ENCODE measurements at places on chromosomes 2 and 18. TPM values are rescaled to one million over a fixed set of nuclear protein-coding genes. Genes with fewer than 3 reads are reported as not detected.

NFATC1 gene
- 1.5 TPM for total RNA-seq

PRKD3 gene
- 56.1 TPM for total RNA-seq

ARHGEF33 gene
- 0.47 TPM for total RNA-seq

STARD7 gene
- 177 TPM for total RNA-seq

LAMA3 gene
- total RNA-seq = 3.9 TPM

ASB18 gene
- not detected for total RNA-seq

ANKRD30B gene
- total RNA-seq = not detected

RAMP1 gene
- 0.52 TPM for total RNA-seq

IL36RN gene
- total RNA-seq = not detected

NTSR2 gene
- total RNA-seq = not detected

DNPEP gene
- 50.8 TPM for total RNA-seq

MPV17 gene
- 83.6 TPM for total RNA-seq

GRCh38 chr2:226836548-226836885 lies 663 bp downstream of the RHBDD1 start:
- DNase-seq = no peak

DNA sequence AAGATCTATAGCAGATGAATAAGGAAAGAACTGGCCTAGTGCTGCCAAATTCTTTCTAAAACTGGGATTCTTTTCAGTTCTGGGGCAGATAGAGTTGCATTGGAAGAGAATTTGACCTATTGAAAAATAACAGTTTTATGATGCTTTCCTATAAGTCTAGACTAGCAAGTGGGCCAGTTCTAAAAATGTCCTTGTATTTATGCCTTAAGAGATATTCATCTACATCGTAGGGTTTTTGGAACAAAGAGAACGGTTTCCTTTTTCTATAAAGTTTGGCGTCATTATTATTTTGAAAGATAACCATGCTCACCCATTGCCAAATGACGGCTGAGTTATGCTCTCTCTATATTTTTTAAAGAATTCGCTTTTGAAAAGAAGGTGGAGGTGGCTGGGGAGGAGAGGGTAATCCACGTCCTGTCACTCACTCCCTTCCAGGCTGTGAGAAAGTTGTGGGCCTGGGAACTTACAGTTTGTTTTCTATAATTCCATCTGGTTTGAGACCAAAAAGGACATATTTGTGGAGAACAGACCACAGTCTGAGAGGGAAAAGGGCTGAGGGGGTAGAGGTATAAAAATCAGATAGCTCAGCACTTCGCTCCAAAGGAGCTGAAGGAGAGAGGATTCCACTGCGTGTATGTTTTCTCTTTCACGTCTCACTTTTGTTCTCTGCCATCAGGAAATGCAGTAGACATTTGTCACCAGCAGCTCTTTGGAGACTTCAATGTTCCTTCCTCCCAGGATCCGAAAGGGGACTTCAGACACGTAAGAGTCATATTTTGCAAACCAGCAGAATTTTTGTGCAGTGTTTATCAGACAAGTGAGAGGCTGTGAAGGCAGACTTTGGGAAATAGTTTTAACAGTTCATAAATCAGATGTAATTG lies 281.9 kb upstream of the FN1 start:
- DNase-seq = no peak

GRCh38 chr18:69469444-69469919 lies 68.8 kb downstream of the DOK6 start:
- DNase-seq = peak; percentile 30

DNA sequence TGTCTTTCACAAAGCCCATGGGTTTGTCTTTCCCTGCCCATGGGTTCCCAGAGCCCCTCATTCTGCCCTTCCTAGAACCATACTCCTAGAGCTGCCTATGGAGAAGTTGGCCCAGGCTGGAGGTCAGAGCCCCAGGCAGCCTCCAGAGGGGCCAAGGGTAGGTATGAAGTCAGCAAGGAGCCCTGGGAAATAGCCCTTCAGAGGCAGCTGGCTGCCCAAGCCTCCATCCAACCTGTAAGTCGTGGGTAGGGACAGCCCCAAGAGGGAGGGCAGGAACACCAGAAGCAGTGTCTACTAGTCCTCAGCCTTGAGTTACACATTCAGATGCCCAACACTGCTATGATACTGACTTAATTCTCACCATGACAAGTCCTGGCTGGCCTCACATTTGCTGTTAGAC lies 49.5 kb downstream of the TMEM247 start:
- no peak for DNase-seq

GRCh38 chr2:175432021-175432420 lies 250.5 kb upstream of the ATP5MC3 start:
- no peak for DNase-seq

DNA sequence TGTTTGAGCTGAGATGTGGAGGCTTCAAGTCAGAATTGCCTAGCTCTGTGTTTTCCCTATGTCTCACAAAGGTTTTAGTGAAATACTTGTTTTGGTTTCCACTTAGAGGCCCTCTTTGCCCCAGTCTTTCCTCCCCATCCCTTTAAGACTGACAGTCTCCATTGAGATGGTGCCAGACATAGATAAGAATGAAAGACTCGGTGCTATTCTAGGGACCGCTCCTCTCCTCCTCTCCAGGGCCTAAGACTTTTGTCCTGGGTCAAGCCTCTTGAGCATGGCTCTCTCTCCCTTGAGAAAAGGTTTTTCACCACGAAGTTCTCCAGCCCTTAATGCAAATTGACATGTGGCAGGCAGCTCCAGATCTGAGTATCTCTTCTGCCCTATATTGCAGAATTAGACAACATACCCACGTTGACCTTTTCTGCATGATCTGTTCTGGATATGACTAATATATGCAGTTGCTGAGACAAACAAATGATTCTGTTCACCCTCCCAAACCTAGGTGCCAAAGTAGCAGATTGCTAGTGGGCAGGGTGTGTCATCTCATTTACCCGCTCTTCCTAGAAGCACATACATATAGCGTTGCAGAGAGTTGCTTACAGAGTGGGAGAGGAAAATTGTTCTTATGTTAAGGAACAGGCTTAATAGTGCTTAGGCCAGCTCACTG lies 47.5 kb upstream of the ACSL3 start:
- DNase-seq = peak; percentile 63

DNA sequence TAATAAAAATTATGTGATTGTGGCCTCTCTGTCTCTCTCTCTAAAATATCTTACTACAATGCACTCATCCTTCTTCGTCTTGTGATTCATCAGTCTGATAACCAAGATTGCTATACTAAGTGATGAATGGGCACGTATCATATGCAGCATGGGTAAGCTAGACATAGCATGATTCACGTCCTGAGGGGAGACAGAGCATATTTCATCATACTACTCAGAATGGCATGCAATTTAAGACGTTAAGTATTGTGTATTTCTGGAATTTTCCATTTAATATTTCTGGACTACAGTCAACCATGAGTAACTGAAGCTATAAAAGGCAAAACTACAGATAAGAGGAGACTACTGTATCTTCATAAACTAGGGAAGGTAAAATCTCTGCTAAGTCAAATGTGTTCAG lies 97.0 kb upstream of the CD226 start:
- DNase-seq = peak; percentile 51

DNA sequence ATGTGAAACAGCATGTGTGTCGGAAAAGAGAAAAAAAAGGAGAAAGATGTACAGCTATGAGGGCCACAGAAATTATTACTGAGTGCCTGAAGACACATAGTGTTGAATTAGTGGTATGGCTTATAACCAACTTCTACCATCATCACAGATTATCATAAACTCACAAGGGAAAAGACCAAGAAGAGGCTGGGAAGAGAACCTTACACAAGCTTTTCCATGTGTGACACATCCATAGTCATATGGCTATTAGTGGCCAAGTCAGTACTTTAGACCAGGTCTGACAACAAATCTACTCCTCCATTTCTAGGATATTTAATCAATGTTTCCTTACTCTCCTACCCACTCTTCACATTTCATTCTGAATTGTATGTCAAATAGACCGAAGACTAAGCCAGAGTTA lies 3.5 kb upstream of the GALNT5 start:
- DNase-seq = no peak

DNA sequence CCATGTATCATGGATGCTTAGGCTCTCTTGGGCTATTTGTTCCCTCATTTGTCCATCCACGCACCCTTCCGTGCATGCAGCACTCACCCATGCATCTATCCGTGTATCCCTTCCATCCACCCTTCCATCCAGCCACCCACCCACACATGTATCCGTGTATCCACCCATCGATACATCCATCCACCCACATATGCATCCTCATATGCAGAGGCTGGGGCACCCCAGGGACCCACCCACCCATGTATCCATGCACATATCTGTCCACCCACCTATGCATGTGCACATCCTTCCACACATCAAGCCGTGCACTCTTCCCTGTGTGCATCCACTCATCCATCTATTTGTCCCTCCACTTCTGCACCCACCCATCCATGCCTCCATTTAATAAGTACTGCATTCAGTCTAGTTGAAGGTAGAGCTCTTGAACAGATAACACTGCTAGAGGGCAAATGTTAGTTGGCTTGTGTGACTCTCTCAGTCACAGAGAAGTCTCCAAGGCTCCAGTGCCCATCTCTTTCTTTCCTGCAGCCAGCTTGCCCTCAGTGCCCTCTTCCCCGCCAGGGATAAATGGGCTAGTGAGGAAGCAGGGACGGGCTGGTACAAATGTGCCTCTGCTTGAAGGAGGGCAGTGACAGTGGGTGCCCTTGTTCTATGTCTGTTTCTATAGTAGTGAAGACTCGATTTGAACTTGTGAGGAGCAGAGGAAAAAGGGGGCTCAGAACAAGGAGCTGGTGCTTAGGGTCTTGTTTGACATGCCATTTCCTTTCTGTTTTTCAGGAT lies 61.5 kb downstream of the EMILIN2 start:
- no peak for DNase-seq

GRCh38 chr18:40687399-40687798 lies 1267.6 kb upstream of the PIK3C3 start:
- no peak for DNase-seq

GRCh38 chr2:58539973-58540372 lies 298.8 kb upstream of the FANCL start:
- DNase-seq = no peak

DNA sequence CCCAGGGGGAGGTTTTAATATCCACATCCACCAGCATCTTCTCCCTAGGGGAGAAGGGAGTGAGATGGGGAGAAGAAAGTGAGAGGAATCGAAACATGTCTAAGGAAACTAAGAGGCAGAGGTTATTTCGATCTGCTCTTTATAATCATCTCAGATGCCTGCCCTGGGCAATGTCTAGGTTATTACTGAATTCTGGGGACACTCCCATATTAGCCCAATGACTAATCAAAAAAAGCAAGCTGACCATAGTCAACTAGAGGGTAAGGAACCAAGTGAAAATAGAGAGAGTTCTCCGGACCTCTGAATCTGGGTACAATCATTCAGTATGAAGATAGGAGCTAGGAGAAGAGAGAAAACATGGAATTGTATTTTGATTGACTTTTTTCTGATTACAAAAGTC lies 56.7 kb upstream of the EML4 start:
- DNase-seq = no peak

DNA sequence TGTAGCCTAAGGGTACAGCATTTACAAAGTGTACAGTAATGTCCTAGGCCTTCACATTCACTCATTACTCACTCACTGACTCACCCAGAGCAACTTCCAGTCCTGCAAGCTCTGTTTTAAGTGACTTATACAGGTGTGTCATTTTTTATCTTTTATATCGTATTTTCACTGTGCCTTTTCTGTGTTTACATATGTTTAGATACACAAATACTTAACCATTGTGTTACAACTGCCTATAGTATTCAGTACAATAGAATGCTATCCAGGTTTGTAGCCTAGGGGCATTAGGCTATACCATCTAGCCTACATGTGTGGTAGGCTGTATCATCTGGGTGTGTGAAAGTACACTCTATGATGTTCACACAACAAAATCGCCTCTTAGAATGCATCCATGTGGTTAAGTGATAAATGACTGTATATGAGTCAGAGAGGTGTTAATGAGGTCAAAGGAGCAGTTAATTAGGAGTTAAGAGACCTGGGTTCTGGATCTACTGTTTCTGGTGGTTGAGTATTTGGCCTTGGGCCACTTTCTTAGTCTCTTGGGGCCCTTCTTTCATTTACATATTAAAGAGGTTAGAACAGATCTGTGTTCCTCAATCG lies 149.1 kb downstream of the GREB1L start:
- DNase-seq = no peak

DNA sequence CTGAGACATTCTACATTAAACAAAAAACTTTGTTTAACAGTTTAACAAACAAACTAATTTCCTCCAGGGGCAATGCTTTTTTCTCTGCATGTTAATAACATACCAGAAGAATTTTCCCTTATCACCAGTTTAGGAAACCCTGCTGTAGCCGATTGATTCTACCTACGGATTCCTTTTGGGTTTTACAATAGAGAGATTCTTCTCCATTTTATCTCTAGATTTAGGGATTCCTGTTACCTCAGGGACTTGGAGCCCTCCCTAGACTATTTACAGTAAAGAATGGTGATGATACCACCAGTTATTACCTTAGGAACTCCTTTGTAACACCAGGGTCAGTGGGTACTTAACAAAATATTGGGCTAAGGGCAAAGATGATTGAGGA lies 5.3 kb upstream of the ERICH2 start:
- no peak for DNase-seq

GRCh38 chr2:83238111-83238510 lies 1221.0 kb downstream of the SUCLG1 start:
- DNase-seq = no peak

DNA sequence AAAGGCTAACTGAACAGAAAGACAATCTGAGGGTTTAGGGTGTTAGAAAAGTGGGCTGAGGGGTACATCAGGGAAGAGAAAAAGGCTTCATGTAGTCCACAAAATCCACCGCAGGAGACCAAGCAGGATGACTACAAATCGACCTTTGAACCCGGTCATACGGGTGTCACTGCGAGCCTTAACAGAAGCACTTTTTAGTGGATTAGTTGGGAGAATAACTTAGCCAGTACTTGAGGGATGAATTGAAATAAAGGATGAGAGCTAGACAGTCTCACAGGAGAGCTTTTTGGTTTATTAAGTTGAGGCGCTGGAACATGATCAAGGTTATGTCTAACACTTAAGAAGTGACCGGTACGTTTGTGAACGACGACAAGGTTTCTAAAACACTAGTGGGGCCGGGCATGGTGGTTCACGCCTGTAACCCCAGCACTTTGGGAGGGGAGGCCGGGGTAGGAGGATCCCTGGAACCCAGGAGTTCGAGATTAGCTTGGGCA lies 217.7 kb downstream of the MCFD2 start:
- DNase-seq = no peak

DNA sequence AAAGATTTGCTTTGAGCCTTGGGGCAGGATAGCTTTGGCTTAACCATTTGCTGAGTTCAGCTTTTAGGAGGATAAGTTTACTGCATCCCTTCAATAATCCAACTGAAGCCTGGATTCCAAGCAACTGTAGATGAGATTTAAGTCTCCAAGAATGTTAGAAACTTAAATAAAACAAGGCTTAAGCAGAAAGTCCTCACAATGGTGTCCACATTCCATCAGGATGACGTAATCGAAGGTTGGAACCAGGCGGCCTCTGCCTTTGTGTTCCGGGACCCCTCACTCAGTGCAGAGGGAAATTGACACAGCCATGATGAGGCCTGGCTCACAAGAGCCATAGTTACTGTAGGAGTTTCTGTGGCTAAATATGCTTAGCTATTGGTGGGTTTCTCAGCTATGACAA lies 260.4 kb downstream of the LPIN1 start:
- no peak for DNase-seq
